ENCODE measurements at places on chromosomes 12 and 14.

DNA sequence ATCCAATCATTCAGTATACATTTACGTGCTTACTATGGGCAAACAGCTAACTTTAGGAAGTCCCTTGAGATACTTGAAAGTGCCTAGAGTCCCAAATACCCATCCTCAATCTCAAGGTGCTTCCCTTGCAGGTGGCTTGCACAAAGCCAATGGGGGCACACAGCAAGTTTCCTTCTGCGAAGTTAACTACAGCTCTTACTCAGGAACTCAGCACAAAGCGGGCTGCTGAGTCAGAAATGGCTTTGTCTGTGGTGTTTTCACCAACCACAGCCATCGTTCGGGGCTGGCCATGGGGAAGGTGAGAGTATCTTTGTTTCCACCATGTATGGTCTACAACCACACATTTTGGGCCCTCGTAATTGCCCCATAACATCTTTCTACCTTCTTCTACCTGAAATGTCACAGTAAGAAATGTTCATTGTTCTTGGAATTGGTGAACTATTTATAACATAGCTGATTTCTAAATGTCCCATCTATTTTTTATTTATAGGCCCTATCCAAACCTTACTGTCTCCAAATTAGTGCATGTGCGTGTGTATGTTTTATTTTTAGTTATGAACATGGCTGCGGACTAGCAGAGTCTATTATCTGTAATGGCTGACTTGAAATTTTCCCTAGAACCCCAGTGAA, 13.9 kb downstream of the MFAP5 start:
- DNase-seq, result peak; percentile 75

GRCh38 chr12:112151766-112152541, 26.6 kb downstream of the TRAFD1 start:
- DNase-seq, result no peak

GRCh38 chr14:70663707-70664179, 22.0 kb downstream of the TTC9 start:
- peak; percentile 38 for DNase-seq

DNA sequence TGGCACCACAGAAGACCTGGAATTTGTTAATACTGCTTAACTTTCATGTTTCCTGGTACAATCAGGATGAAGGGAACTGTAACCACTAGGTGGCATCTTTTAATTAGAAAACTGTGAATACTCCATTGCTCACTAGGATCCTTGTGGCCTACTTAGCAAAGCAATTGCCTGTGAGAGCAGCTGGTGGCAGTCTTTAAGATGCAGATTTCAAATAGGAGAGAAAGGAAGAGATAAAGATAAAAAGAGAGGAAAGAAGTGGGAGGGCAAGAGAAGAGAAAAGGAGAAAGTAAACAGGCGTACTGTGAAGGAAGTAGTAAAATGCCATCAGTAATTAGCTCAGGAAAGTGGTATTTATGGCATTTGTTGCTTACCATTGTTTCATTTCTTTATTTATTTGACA, 114.5 kb downstream of the RAD51B start:
- peak; percentile 54 for DNase-seq

DNA sequence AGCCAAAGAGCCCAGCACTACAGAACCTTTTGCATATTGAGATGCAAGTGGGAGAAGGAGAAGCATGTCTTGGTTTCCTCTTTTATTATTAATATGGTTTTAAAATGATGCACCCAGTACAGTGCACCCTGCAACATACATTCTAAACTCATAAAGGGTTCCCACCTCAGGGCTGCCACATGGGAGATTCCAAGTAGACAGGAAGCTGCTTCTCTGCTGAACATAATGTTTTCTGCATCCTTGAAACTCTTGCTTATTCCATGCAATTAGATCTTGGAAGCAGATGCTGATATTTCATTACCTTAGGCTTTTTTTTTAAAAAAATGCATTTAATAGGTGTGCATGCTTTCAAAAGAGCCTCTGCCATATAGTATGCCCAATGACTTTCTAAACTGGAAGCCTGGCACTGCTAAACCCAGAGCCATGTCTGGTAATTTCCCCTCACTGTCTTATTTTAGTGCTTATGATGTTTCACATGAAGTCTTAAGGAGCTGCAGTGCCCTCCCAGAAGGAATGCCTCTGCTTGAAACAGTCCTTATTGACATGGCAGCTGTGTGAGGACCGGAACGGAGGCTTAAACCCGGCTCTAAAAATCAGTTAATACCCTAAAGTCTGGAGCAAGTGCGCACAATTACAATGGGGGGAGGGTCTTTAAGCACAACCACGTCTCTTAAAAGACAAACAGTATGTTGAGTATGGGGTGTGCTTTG, 2.0 kb upstream of the SIX1 start:
- no peak for DNase-seq

DNA sequence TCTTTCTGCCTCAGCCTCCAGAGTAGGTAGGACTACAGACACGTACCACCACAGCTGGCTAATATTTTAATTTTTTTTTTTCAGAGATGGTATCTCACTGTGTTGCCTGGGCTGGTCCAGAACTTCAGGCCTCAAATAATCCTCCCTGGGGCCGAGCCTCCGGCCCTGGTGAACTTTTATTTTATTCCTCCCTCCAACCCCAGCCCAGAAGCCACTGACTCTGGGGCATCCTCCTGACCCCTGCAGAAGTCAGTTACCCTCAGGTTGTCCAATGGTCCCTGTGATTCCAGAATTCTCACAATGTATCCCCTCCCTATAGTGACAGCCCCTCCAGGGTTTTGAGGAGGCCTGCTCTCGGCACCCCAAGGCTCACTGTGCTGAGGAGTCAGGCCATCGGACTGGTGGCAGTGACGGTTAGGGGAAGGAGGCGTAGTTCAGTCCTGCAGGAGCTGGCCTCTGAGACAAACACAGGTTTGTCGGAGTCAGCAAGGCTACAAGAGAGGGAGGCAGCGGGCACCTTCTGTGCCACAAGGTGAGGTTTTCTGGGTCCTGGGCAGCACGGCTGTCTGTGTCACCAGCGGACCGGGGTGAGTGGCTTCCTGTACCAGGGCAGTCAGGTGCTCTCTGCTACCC, 19.4 kb upstream of the FIGNL2 start:
- no peak for DNase-seq

GRCh38 chr14:72925171-72925759, 999 bp upstream of the DCAF4 start:
- DNase-seq, result no peak

DNA sequence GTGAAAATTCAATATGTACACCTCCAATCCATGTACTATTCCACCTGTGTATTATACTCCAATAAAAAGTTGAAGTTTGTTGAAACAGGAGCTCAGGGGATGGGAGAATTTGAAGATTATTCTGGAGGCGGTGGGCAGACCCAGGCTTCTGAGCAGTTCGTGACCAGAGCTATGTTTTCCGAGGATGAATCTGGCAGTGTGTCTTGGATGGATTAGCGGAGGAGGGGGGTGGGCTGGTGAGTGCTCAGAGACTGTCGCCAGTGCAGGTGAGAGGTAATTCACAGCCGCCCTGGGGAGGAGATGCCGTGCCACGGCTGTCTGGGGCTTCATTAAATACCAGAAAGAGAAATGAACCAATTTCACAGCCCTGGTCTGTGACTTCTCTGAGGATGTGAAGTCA, 283.0 kb upstream of the RTL1 start:
- no peak for DNase-seq

GRCh38 chr14:31208546-31209424, 1.2 kb upstream of the HECTD1 start:
- no peak for DNase-seq

GRCh38 chr14:34983148-34983760, 462 bp downstream of the SRP54 start:
- no peak for DNase-seq

DNA sequence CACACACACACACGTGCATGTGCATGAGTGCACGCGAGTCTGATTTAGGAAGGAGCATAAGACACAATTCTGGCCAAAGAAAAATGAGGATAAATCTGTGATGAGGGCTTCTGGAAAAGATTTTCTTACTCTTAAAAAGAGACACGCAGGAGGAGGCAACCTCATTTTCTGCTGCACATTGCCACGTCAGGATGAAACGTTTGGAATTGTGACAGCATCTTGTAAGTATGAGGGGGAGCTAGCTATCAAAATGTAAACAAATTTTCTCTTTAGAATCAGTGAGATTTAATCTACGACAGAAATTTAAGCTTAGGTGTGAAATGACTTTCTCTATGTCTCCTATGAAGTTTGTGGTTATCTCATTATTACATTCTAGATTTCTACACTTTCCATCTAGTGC, 31.1 kb upstream of the NUBPL start:
- no peak for DNase-seq

GRCh38 chr14:54866588-54866987, 36.0 kb downstream of the GCH1 start:
- no peak for DNase-seq

- DNase-seq, result no peak
Measured at GRCh38 chr12:177336-177979, 36.5 kb downstream of the SLC6A12 start.

DNA sequence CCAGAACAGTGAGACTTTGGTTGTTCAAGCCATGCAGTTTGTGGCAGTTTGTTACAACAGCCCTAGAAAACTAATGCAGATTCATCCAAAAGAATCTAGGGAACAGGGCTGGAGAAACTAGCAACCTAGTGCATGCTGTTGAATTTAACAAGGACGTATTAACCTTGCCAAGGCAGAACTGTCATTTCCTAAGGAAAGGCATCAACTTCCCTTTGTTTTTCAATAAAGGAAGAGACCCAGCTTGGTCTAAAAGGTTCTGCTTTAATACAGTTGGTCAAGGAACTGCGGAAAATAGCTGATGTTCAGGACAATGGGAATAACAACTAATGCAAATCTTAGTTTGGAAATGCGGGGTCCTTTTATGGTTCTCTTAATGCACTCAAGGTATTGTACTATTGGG, 11.5 kb downstream of the AK7 start:
- no peak for DNase-seq

- DNase-seq, result no peak
Measured at GRCh38 chr14:64196056-64196455, 98.1 kb downstream of the ESR2 start.

GRCh38 chr14:76131071-76131965, 20.4 kb upstream of the GPATCH2L start:
- DNase-seq, result peak; percentile 13

DNA sequence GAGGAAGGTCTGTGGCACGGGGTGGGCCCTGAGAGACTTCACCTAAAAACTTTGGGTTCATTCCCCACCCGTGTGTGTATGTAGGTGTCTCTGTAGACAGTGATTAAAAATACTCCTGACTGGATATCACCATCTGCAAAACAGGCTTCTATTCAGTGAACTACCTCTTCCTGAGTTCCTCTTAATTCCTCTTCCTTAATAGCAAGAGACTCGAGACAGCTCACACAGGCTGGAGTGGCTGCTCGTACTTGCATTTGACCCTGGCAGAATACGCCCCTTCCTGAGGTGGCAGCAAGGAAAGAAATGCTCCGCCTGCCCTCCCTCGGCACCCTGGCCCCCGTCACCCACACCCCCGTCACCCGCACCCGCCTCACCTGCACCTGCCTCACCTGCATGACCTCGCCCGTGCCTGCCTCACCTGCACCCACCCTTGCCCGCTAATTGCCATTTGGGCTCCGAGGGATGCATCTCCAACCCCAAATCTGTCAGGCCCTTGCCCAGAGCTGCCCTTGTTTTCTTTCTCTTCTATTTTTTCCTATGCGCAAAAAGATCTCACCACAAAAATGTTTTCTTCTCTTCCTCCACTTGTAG, 90.0 kb downstream of the FBXL14 start:
- DNase-seq, result no peak

DNA sequence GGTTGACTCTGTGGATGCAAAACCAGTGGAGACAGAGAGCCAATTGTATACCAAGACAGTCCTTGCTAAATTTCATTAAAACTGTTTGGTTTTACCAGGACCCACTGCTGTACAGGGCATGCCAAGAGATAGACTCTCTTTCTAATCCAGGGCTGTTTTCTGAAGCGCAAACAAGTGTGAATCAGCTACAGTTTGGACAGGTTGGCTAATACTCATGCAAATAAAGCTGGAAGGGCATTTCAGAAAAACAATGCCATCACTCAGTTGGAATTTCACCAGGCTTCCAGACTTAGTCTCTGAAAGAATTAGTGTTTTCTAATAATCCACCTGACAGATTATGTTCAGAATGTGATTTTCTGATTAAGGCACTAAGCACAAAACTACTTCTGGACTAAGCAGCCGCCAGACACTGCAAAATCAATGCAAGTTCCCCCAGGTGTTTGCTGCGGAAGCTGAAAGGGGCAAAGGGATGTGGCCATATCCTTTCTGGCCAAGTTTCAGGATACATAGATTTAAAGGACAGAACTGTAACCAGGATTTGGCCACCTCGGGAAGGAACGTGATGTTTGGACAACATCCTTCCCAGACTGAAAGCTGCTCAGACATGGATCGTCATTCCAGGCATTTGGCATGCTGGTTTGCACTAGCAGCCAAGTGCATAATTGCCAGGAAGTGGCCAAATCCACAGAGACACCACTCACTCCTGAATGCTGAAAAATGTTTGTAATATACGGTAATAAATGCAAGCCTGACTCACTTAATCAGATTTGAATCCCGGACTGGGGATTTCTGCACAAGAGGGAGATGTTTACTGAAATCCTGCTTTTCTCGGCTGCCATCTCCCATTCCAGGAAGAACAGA, 32.0 kb upstream of the CDKN3 start:
- no peak for DNase-seq

DNA sequence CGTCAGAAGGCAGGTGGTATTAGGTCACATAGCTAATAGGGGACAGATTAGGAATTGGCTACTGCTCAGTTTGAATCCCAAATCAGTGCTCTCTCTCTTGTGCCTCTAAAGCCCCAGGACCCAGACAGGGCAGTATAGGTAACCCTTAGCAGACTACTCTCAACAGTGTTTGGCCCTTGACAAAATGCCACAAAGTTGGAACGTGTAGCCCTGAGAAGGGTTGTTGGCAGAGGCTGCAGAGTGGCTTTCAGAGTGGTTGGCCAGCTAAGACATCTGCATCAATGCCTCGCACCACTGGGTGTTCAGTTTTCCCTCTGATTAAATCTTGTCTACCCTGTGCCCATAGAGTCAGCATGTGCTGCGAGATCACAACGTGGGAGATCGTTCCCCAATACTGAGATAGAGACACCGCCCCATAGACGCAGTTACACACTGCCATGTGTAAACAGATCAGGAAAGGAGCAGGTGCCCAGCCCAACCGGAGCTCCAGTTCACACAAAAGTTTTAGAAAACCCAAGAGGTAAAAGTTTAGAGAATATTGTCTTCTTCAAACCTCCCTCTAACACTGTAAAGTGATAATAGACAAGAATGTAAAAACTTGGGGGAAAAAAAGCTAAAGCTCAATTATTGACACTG, 48.3 kb downstream of the EML1 start:
- no peak for DNase-seq

DNA sequence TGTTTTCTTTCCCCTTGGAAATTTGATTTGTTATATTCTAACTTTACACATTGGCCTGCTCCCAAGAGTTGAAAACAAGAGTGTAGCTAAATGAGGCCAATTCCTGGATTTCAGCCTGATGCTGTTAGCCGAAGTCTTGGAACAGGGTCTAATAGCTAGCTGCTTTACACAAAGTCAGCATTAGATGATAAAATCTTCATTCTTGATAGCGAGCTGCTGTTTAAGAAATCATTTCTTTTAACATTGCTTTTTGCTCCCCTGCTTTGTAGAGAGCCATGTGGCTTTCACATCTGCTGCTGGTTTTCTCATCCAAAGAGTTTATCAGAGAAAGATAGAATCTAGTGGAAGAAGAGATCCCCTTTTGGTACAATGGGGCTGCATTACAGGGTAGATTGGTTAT, 22.3 kb downstream of the FBXW8 start:
- DNase-seq, result no peak
